Astrocyte of the spinal cord (primary cell): ENCODE measurements at places on chromosomes 1 and 21.
A peak's percentile ranks its signal among the peaks of the same experiment; 100 is the strongest.

DNA sequence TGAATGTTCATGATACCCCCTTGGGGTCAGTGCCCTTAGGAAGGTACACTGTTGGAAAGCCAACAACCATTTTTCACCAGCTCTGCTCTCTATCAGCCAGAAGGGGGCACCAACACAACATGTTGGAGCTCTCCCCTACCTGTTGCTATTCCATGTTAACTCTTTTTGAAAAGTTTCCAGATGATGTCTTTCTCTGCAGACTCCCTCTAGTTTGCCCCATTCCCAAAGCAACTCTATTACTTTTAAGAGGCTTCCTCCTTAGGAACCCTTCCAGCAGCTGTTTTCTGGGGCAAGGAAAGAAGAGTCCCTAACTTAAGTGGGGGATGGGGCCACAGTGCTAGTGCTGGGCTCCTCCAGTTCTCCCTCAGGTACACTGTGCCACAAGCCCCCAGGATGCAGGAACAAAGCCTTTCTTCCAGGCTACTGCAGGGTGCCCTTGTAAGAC lies 22.9 kb upstream of the NDC1 start:
- peak; percentile 54 for DNase-seq

DNA sequence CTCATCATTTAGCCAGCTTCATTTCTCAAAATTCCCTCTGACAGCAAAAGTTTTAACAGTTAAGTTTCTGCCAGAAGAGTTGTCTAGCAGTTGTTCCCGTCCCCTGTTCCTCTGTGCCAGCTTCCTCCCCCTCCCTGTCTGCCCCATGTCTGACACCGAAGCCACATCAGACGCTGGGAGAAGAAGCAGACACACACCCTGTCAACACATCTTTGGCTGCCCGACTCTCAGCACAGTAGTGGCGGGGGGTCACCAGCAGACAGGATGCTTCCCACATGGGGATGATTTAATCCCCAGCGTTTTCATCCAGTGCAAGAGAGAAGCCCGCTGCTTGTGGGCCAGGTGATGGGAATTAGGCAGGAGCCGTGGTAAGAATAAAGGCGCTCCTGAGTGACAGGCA lies 379.4 kb upstream of the RUNX1 start:
- peak; percentile 50 for DNase-seq

GRCh38 chr1:205547936-205548827 lies 43.7 kb downstream of the CDK18 start:
- DNase-seq: no peak

GRCh38 chr21:45916011-45916840 lies 65.3 kb upstream of the COL6A1 start:
- no peak for DNase-seq

DNA sequence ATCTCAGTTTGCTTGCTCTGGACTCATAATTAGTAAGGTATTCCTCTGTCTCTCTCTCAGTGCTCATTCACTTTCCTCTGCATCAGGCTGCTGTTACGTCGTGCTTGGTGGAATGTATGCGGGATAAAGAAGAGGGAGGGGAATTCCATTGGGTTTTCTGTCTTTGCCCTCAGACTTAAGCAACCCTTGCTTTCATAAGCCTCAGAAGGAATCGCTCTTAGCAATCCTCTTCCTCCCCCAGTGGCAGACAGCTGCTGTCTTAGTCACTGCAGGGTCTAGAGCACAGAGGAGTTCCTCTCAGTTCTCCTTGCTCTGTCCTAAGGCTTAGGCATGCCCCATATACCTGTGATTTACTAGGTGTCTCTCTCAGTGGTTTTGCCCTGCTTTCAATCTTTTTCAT lies 19.1 kb upstream of the NTMT2 start:
- DNase-seq: peak; percentile 65
